ENCODE measurements at places on chromosomes 13 and 19.

- no peaks in the 10 kb centered on the region for H3K36me3 ChIP-seq
- H3K4me1 ChIP-seq: no peaks in the 10 kb centered on the region
- H3K4me3 ChIP-seq: no peak overlapping the region
- no peak overlapping the region for H3K27ac ChIP-seq
- no peaks in the 10 kb centered on the region for H3K27me3 ChIP-seq
Measured at GRCh38 chr13:27728271-27728670, 64.0 kb upstream of the GSX1 start.

DNA sequence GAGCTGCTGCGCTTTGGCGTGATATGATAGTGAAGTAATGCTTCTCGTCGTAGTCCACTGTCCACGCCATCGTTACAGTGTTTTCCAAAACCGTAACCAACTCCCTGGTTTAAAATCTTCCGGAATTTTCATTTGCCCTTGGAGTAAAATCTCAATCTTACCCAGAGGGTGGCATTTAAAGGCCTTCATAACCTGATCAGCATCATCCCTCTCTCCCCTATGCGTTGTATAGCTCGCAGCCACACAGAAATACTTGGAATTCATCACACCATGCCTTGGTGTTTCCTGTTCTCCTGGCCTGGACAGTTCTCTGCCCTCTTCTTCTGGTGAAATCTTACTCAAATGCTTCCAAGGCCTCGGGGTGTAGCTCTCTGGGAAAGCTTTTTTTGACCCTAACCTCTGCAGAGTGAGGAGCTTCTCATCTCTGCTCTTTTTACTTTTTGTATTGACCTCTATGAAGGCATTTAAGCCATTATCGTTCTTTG, 839 bp downstream of the MPHOSPH8 start:
- no peak for DNase-seq
- H3K27ac ChIP-seq: peak overlapping the region; percentile 91
- H3K36me3 ChIP-seq: no peaks in the 10 kb centered on the region
- peak overlapping the region; percentile 85 for H3K4me3 ChIP-seq
- no peaks in the 10 kb centered on the region for H3K27me3 ChIP-seq

DNA sequence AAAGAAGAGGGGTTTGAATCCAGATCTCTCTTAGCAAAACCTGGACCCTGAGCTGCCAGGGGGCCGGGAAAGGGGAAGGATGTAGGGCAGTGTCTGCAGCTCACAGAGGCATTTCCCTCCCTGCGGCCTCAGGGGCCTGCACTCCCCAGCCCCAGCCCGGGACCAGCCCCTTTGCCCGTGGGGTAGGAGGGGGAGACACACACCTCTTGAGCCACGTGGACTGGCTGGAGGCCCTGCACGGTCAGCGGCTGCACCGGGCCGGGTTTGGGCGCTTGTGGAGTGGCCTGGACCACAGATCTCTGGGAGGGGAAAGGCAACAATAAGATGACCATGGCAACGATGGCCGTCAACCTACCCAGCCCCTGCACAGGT, 26.9 kb downstream of the RFX1 start:
- H3K4me3 ChIP-seq: peak overlapping the region; percentile 53
- no peaks in the 10 kb centered on the region for H3K36me3 ChIP-seq
- no peaks in the 10 kb centered on the region for H3K27me3 ChIP-seq
- peaks cover 19% of the 10 kb centered on the region for H3K4me1 ChIP-seq
- H3K27ac ChIP-seq: peak overlapping the region; percentile 57

DNA sequence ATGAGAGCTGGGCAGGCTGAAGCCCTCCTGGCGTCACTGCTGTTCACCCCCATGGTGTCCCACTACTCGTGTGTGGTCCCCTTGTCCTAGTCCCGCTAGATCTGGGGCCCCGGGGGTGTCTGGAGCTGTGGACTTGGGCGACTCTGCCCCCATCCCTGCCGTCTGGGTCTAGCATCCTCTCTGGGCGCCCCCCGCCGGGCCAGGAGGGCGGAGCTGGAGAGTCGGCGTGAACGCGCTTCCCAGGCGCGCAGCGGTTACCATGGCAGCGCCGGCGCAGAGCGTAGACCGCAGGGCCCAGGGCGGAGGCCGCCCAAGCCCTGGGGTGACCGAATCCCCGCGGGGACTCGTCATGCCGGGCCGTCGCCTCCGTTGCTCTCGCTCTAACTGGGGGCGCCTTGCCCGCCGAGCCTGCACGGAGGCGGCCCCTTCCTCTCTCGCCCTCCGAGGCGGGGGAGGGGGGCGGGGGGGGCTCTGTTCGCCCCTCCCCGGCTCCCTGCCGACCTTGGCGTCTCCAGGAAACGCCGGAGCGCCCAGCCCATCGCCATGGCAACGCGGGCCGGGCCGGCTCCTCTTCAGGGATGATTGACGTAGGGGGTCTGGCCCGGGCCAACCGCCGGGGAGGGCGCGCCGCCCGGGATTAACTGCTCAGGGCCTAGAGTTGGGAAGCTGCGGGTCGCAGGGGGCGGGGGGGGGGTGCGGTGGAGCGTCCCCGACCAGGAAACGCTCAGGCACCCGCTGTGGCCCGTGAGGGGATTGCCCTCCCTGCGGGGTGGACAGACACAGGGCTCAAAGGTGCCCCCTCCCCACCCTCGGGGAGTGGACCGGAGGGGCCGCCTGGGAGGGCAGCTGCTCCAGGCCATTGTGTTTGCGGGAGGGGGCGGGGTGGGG, 8.9 kb downstream of the ISYNA1 start:
- DNase-seq: peak; percentile 87
- H3K27me3 ChIP-seq: no peaks in the 10 kb centered on the region
- peak overlapping the region; percentile 56 for H3K4me3 ChIP-seq
- peak overlapping the region; percentile 75 for H3K27ac ChIP-seq
- peaks cover 43% of the 10 kb centered on the region for H3K4me1 ChIP-seq
- no peaks in the 10 kb centered on the region for H3K36me3 ChIP-seq

GRCh38 chr13:99363949-99364348, 56.8 kb upstream of the GPR183 start:
- peaks cover 5% of the 10 kb centered on the region for H3K36me3 ChIP-seq
- no peak overlapping the region for H3K27ac ChIP-seq
- H3K27me3 ChIP-seq: no peaks in the 10 kb centered on the region
- no peaks in the 10 kb centered on the region for H3K4me1 ChIP-seq
- no peak for DNase-seq

- H3K27me3 ChIP-seq: no peaks in the 10 kb centered on the region
- DNase-seq: no peak
- peaks cover 23% of the 10 kb centered on the region for H3K4me1 ChIP-seq
Measured at GRCh38 chr13:23322353-23323336, 110.9 kb downstream of the SACS start.

GRCh38 chr13:97539651-97540610, 106.0 kb downstream of the RAP2A start:
- H3K36me3 ChIP-seq: no peaks in the 10 kb centered on the region
- no peaks in the 10 kb centered on the region for H3K4me1 ChIP-seq
- no peak for DNase-seq

- H3K36me3 ChIP-seq: no peaks in the 10 kb centered on the region
- H3K4me1 ChIP-seq: no peaks in the 10 kb centered on the region
- no peaks in the 10 kb centered on the region for H3K27me3 ChIP-seq
- no peak for DNase-seq
- no peak overlapping the region for H3K4me3 ChIP-seq
- H3K27ac ChIP-seq: no peak overlapping the region
Measured at GRCh38 chr19:53813996-53814395, 10.1 kb downstream of the NLRP12 start.

GRCh38 chr13:40141859-40142555, 486.5 kb downstream of the COG6 start:
- H3K36me3 ChIP-seq: no peaks in the 10 kb centered on the region
- no peak for DNase-seq
- H3K27me3 ChIP-seq: no peaks in the 10 kb centered on the region
- H3K27ac ChIP-seq: no peak overlapping the region

- no peaks in the 10 kb centered on the region for H3K27me3 ChIP-seq
- H3K4me1 ChIP-seq: no peaks in the 10 kb centered on the region
- H3K27ac ChIP-seq: no peak overlapping the region
- no peak for DNase-seq
- H3K4me3 ChIP-seq: no peak overlapping the region
Measured at GRCh38 chr13:44196196-44196751, 177.3 kb upstream of the SERP2 start.

GRCh38 chr19:12703046-12703445, 6.6 kb upstream of the FBXW9 start:
- peaks cover 95% of the 10 kb centered on the region for H3K36me3 ChIP-seq
- no peaks in the 10 kb centered on the region for H3K27me3 ChIP-seq

GRCh38 chr19:31840371-31840770, 491.1 kb upstream of the TSHZ3 start:
- H3K27me3 ChIP-seq: no peaks in the 10 kb centered on the region
- no peak for DNase-seq
- no peaks in the 10 kb centered on the region for H3K4me1 ChIP-seq
- no peaks in the 10 kb centered on the region for H3K36me3 ChIP-seq
- H3K4me3 ChIP-seq: no peak overlapping the region

- no peak for DNase-seq
- peaks cover 16% of the 10 kb centered on the region for H3K4me1 ChIP-seq
- H3K27ac ChIP-seq: peak overlapping the region; percentile 92
- peaks cover 3% of the 10 kb centered on the region for H3K27me3 ChIP-seq
- no peaks in the 10 kb centered on the region for H3K36me3 ChIP-seq
Measured at GRCh38 chr19:36417752-36418286, 625 bp downstream of the ZFP82 start.

- peaks cover 73% of the 10 kb centered on the region for H3K4me1 ChIP-seq
- H3K4me3 ChIP-seq: no peak overlapping the region
- peak overlapping the region; percentile 96 for H3K27ac ChIP-seq
- no peaks in the 10 kb centered on the region for H3K36me3 ChIP-seq
- DNase-seq: peak; percentile 99
- no peaks in the 10 kb centered on the region for H3K27me3 ChIP-seq
Measured at GRCh38 chr19:44741841-44742329, 6.6 kb upstream of the BCL3 start.

DNA sequence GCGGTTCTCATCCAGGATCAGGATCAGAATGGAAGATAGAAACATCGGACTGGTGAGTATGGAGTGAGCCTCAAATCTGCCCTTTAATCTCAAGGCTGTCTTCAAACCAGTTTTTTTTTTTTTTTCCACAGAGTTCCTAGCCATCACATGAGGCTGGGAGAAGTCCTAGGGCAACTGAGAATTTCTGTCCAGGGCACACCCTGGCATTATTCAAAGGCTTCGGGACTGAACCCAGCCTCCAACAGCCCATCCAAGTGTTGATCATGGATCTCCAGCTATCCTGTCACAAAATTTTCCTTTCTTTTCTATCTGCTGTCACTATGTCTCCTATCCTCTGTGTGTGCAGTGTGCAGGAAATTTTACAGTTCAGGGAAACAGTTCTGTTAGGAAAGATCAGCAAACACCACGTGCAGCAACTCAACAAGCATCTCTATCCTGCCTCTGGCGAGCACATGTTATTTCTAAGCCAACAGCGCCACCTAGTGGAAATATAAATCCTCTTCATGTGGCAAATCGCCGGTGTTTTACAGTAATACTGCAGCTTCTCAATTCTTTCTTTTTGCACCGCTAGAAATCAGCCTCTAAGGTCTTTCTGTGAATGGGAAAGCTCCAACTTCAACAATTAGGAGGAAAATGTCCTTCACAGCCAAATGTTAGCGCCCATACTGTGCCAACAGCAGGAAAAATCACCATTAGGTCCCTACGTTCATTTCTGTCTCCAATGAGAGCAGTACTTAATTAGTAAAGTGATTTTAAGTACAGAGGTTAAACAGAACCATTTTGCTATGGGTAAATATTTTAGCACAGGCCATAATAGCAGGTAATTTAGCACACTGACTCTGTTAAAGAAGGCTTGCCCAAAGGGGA, 21.4 kb upstream of the ZNF181 start:
- no peak overlapping the region for H3K27ac ChIP-seq
- H3K36me3 ChIP-seq: no peaks in the 10 kb centered on the region
- DNase-seq: no peak
- H3K4me3 ChIP-seq: no peak overlapping the region
- no peaks in the 10 kb centered on the region for H3K27me3 ChIP-seq

DNA sequence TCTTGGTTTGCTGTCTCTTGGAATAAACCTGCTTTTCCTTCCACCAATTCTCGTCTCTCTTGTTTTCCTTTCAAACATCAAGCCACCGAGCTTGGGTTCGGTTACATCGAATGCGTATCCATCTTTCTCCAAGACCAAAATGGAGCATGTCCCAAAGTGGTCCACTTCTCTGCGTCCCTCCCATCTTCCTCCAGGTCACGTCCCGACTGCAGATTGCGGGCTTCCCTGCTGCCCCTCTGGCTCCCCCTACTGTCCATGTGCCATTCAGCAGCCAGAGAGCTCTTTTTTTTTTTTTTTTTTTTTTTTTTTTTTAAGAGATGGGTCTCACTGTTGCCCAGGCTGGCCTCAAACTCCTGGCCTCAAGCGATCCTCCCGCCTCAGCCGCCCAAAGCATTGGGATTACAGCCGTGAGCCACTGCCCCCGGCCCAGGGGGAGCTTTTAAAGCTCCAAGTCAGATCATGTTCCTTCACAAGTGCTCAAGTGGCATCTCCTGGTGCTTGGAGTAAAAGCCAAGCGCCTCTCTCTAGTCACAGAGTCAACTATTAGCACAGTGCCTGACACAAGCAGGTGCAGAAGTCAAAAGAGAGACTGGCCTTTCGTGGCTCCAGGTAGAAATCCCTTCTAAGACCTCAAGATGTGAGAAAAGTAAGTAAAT, 10.0 kb downstream of the COL5A3 start:
- no peak overlapping the region for H3K27ac ChIP-seq
- DNase-seq: peak; percentile 84
- H3K27me3 ChIP-seq: no peaks in the 10 kb centered on the region
- no peak overlapping the region for H3K4me3 ChIP-seq
- H3K36me3 ChIP-seq: no peaks in the 10 kb centered on the region

GRCh38 chr19:54458648-54459281, 4.8 kb downstream of the LENG9 start:
- no peaks in the 10 kb centered on the region for H3K27me3 ChIP-seq
- no peak overlapping the region for H3K4me3 ChIP-seq
- H3K27ac ChIP-seq: no peak overlapping the region
- H3K36me3 ChIP-seq: peaks cover 81% of the 10 kb centered on the region
- no peak for DNase-seq

- H3K36me3 ChIP-seq: no peaks in the 10 kb centered on the region
- no peak overlapping the region for H3K4me3 ChIP-seq
- H3K27me3 ChIP-seq: no peaks in the 10 kb centered on the region
- no peak overlapping the region for H3K27ac ChIP-seq
- DNase-seq: no peak
Measured at GRCh38 chr13:54775501-54776191, 1747.0 kb downstream of the OLFM4 start.

- peak overlapping the region; percentile 91 for H3K27ac ChIP-seq
- H3K27me3 ChIP-seq: no peaks in the 10 kb centered on the region
- no peak for DNase-seq
- H3K36me3 ChIP-seq: no peaks in the 10 kb centered on the region
- H3K4me1 ChIP-seq: peaks cover 11% of the 10 kb centered on the region
Measured at GRCh38 chr13:23889615-23890607, 711 bp upstream of the MIPEP start.

Data from sigmoid colon (tissue), 7 donors.